ENCODE measurements at places on chromosomes 11 and 22. TPM values are rescaled to one million over a fixed set of nuclear protein-coding genes. Genes with fewer than 3 reads are reported as not detected.

GRCh38 chr11:30735946-30736345, 149.8 kb upstream of the MPPED2 start:
- H3K4me3 ChIP-seq, result no peak overlapping the region
- H3K27me3 ChIP-seq, result no peaks in the 10 kb centered on the region
- DNase-seq, result no peak
- no peaks in the 10 kb centered on the region for H3K36me3 ChIP-seq

- no peak overlapping the region for H3K4me3 ChIP-seq
- H3K4me1 ChIP-seq, result no peaks in the 10 kb centered on the region
- no peak for DNase-seq
- no peak overlapping the region for H3K27ac ChIP-seq
Observed at GRCh38 chr22:41364955-41365354, 16.8 kb upstream of the TEF start.

DNA sequence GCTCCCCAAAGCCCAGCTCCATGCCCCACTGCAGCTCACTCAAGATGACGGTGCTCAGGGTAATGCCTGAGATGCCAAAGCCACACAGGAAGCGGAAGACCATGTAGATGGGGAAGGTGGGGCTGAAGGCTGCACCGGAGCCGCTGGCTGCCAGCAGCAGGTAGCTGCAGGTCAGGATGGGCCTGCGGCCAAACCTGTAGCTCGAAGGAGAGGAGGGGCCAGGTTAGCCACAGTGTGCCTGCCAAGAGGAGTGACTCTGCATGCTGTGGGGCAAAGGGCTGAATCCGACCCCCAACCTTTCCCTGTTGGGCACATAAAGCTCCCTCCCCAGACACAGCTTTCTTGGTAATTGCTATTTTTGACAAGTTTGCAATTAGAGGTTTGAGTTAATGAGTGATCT, 14.9 kb upstream of the SLC22A6 start:
- no peak for DNase-seq
- no peak overlapping the region for H3K27ac ChIP-seq
- H3K27me3 ChIP-seq, result no peaks in the 10 kb centered on the region
- no peak overlapping the region for H3K4me3 ChIP-seq

GRCh38 chr11:2089536-2090165, 49.5 kb downstream of the IGF2 start:
- H3K36me3 ChIP-seq, result no peaks in the 10 kb centered on the region
- H3K4me3 ChIP-seq, result no peak overlapping the region
- no peaks in the 10 kb centered on the region for H3K4me1 ChIP-seq
- no peak for DNase-seq
- no peak overlapping the region for H3K27ac ChIP-seq

DNA sequence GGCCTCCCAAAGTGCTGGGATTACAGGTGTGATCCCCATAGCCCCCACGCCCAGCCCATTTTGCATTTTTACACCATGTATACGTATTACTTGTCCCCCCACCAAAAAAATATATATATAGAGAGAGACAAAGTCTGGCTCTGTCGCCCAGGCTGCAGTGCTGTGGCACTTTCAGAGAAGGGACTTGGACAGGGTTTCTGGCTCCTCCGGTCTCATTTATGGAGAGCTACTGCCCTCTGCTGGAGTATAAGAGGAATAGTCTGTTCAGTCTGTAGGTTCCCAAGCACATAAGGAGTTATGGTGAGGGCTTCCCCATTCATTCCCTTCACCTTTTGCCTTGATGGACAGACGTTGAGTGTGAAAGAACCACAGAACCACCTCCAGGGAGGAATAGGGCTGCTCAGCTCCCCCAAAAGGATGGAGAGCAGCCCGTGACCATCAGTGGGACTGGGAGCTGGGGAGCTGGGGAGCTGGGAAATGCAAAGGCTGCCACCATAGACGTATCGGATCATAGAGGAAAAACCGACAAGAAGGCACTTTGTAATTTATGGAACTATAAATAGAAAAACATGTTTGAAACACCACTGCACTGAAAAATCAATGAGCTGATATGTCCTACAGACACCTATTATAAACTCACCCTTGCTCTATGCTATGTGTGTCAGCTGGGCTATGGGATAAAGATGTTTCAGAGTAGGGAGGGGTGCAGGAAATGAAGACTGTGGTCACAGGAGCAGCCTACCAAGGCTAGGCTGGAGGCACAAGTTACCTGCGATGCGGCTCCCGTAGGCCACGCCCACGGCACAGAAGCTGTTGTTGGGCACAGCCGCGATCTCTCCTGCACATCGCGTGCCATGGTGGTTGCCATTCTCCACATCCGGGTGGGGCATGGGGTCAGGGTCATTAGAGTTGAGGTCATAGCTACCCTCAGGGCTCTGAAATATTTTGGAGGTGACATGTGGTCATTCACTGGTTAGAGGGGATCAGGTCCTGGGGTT, 5.2 kb downstream of the PCSK7 start:
- DNase-seq, result peak; percentile 35
- no peaks in the 10 kb centered on the region for H3K27me3 ChIP-seq
- peaks cover 36% of the 10 kb centered on the region for H3K36me3 ChIP-seq
- no peak overlapping the region for H3K27ac ChIP-seq
- H3K4me1 ChIP-seq, result peaks cover 9% of the 10 kb centered on the region
- no peak overlapping the region for H3K4me3 ChIP-seq

GRCh38 chr22:27105142-27106025, 448.0 kb downstream of the MIAT start:
- no peak for DNase-seq
- H3K27ac ChIP-seq, result no peak overlapping the region
- H3K36me3 ChIP-seq, result no peaks in the 10 kb centered on the region
- H3K4me1 ChIP-seq, result no peaks in the 10 kb centered on the region
- H3K4me3 ChIP-seq, result no peak overlapping the region
- H3K27me3 ChIP-seq, result peaks cover 4% of the 10 kb centered on the region

DNA sequence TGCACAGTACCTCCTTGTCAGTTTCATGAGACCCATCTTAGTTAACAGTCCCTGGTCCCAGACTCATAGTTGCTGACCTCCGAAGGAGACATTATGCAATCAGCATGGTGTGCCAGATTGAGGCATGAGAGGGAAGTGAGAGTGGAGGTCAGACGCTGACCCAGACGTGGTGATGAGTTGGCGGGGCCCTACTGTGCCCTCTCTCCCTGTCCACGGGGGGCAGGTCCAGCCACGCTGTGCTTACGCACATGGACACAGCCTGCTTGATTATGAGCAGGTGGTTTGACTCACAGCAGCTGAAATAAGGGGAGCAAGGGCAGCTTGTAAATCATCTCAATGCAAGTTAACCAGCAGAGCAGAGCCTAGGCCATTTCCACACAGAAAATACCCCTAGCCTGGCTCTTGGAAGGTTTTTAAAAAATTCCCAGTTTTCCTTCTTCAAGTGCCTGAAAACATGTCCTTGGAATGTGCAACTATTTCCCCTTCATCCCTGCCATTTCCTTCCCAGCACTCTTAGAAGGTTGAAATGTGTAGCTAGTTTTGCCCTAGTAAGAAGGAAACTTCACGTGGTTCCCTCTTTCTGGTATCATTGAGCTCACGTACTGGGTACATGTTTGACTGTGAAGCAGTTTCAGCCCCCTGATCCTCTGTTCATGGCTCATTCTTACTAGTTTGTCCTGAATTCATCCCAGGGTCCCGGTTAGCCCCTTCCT, 122.6 kb upstream of the SORL1-AS1 start:
- H3K27me3 ChIP-seq, result no peaks in the 10 kb centered on the region
- DNase-seq, result peak; percentile 74
- H3K4me1 ChIP-seq, result peaks cover 56% of the 10 kb centered on the region
- H3K36me3 ChIP-seq, result peaks cover 57% of the 10 kb centered on the region
- no peak overlapping the region for H3K4me3 ChIP-seq

DNA sequence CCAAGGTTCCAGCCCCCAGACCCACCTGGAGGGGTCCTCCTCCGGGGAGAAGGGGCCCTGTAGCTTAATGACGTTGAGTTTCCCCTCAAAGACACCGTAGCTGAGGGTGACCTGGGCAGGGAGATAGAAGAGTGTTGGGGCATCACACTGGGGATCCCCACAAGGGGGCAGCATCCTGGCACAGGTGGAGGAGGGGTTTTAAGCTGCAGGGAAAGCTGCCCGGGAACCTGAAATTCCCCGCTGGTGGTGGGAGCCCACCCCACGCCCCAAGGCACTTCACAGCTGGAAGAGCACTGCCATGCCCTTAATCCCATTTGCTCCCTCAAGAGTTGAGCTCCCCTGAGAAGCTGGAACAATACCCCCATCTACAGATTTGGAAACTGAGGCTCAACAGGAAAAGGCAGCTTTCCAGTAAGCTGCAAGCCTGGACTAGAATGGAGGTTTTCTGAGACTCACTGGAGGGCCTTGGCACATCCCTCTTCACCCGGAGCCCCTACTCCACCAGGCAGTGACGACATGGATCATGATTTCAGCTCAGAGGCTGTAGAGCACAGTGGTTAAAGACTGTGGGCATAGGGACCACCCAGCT, 13.7 kb downstream of the MFNG start:
- no peak overlapping the region for H3K4me3 ChIP-seq
- no peak overlapping the region for H3K27ac ChIP-seq
- DNase-seq, result no peak

DNA sequence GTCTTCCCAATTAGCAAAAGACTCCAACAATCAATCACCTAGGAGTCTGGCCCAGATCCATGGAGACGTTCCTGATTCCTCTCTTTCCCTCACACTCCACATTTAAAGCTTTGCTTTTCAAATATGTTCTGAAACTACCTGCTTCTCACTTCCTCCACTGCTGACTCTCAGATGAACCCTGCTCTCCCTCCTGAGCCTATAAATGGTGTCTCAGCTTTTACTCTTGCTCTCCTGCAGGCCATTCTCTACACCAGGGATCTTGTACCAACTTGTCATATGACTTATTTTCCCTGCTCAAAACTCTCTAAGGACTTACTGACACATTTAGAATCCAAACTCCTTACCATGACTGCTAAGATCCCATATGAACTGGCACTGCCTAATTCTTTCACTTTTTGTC, 138.4 kb upstream of the DDI1 start:
- no peaks in the 10 kb centered on the region for H3K36me3 ChIP-seq
- peak overlapping the region; percentile 66 for H3K4me3 ChIP-seq
- H3K27ac ChIP-seq, result peak overlapping the region; percentile 73
- H3K27me3 ChIP-seq, result no peaks in the 10 kb centered on the region
- peak; percentile 40 for DNase-seq

- H3K4me1 ChIP-seq, result no peaks in the 10 kb centered on the region
- H3K27me3 ChIP-seq, result no peaks in the 10 kb centered on the region
- H3K4me3 ChIP-seq, result no peak overlapping the region
- DNase-seq, result no peak
- no peaks in the 10 kb centered on the region for H3K36me3 ChIP-seq
- no peak overlapping the region for H3K27ac ChIP-seq
Observed at GRCh38 chr11:32819187-32819586, 10.5 kb upstream of the PRRG4 start.

- H3K27ac ChIP-seq, result no peak overlapping the region
- H3K36me3 ChIP-seq, result no peaks in the 10 kb centered on the region
- H3K27me3 ChIP-seq, result no peaks in the 10 kb centered on the region
- H3K4me3 ChIP-seq, result no peak overlapping the region
- H3K4me1 ChIP-seq, result peaks cover 8% of the 10 kb centered on the region
- DNase-seq, result no peak
Observed at GRCh38 chr11:119713359-119714040, 15.5 kb downstream of the NECTIN1 start.

DNA sequence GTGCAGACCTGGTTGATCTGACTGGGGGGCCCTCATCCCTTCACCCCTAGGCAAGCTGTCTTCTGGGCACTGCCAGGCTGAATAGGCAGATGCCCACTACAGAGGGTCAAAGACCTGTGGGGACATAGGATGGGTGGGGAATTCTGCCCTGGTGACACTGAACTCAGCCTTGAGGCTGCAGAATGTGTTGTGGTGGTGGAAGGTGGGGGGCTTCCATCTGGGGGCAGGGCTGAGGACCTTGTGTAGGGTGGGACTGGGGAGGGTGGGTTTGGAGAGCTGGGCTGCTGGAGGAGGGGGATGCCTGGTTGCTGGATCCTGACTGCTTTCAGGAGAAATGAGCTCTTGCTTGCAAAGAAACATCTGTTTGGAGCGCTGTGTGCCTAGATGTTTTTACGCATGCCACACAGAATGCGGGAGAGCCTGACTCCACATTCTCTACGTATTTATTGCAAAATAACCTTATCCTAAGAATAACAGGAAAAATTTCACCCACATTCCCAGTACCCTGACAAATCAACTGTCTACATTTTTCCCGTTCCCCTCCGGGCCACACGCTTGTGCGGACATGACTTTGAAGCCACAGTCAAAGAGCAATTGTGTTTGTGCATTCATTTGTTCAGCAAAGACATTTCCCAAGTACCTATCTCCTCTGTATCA, 18.3 kb downstream of the SMIM38 start:
- no peaks in the 10 kb centered on the region for H3K36me3 ChIP-seq
- no peak for DNase-seq
- H3K4me3 ChIP-seq, result no peak overlapping the region
- no peaks in the 10 kb centered on the region for H3K4me1 ChIP-seq
- no peaks in the 10 kb centered on the region for H3K27me3 ChIP-seq

- H3K27me3 ChIP-seq, result no peaks in the 10 kb centered on the region
- DNase-seq, result peak; percentile 20
- no peaks in the 10 kb centered on the region for H3K36me3 ChIP-seq
- H3K27ac ChIP-seq, result no peak within 1 kb of the TSS
- H3K4me3 ChIP-seq, result peak within 1 kb of the TSS; percentile 24
Observed at GRCh38 chr11:124114942-124115781, at the start of gene VWA5A. TSS of gene VWA5A (plus strand) at chr11:124115450. CDS start at chr11:124117512, 2,062 bp downstream.

DNA sequence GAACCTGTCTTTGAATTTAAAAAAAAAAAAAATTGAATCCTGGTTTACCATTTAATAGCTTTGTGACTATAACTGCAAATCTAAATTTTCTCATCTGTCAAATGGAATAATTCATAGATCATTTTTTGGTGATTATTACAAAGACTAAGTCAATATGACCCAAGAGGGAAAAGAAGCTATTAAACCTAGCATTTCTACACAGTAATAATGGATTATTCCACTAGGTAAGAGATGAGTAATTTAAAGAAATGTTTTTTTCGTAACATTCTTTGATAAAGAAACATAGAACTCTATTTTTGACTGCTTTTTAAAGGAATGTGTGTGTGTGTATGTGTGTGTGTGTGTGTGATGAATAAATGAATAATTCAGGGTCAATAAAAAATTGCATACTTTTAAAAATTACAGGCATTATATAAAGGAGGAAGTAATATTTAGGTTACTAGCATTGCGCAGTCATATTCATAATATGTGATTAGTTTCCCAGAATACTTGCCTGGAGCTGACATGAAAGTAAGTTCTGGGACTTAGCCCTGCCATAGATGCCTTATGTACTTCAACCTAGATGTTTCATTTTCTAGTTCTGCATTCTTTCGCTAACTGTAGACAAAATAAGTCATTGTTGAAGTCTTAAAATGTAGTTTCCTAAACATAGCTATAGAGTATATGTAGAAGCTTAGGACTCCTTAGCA, 72.9 kb downstream of the TMEM135 start:
- no peak overlapping the region for H3K27ac ChIP-seq
- no peaks in the 10 kb centered on the region for H3K36me3 ChIP-seq
- no peaks in the 10 kb centered on the region for H3K4me1 ChIP-seq
- H3K27me3 ChIP-seq, result no peaks in the 10 kb centered on the region
- no peak overlapping the region for H3K4me3 ChIP-seq

DLG2 gene
- total RNA-seq, result 1.0 TPM

ANKK1 gene
- not detected for total RNA-seq

CHRNA10 gene
- total RNA-seq, result 0.93 TPM

AIFM3 gene
- 0.26 TPM for total RNA-seq

USP2 gene
- 0.13 TPM for total RNA-seq

WBP2NL gene
- total RNA-seq, result 1.8 TPM

ARHGAP20 gene
- not detected for total RNA-seq

SYCE3 gene
- not detected for total RNA-seq

MMP13 gene
- not detected for total RNA-seq

TPBGL gene
- total RNA-seq, result not detected

BATF2 gene
- 0.98 TPM for total RNA-seq

SCGB2A2 gene
- not detected for total RNA-seq
